ENCODE measurements at places on chromosomes 5 and 9. TPM values are rescaled to one million over a fixed set of nuclear protein-coding genes. Genes with fewer than 3 reads are reported as not detected.

Gene RANBP3L
- 0.34 TPM for polyA plus RNA-seq

Gene PAEP
- not detected for polyA plus RNA-seq

Gene SLCO6A1
- polyA plus RNA-seq = not detected

Gene RLN1
- polyA plus RNA-seq = 0.20 TPM

Gene CFAP157
- 0.27 TPM for polyA plus RNA-seq

Gene NR2F1
- polyA plus RNA-seq = 1.4 TPM

Gene FOXD4
- 0.66 TPM for polyA plus RNA-seq

Gene CSF2
- polyA plus RNA-seq = not detected

Gene SPACA9
- polyA plus RNA-seq = 0.64 TPM

Gene SLC35A4
- polyA plus RNA-seq = 49.9 TPM

Gene EIF4E1B
- polyA plus RNA-seq = not detected

Gene C7
- polyA plus RNA-seq = 5.1 TPM

Gene GABRA1
- polyA plus RNA-seq = not detected

Gene PDGFRB
- 19.2 TPM for polyA plus RNA-seq

Gene MCTP1
- 1.4 TPM for polyA plus RNA-seq

Gene C9orf153
- 0.09 TPM for polyA plus RNA-seq

Gene KIF24
- 0.57 TPM for polyA plus RNA-seq

Gene SPATA31E1
- not detected for polyA plus RNA-seq

Gene TMC1
- polyA plus RNA-seq = 0.05 TPM

Gene MZB1
- 0.25 TPM for polyA plus RNA-seq

Gene INSL6
- not detected for polyA plus RNA-seq

Gene ZNF79
- 2.7 TPM for polyA plus RNA-seq

Gene RNF44
- polyA plus RNA-seq = 8.3 TPM

Gene PLEKHG4B
- polyA plus RNA-seq = 0.01 TPM

Gene ABO
- polyA plus RNA-seq = 0.51 TPM

Gene SPARC
- 111 TPM for polyA plus RNA-seq

Gene FYB1
- polyA plus RNA-seq = 0.35 TPM

Gene ZFP2
- polyA plus RNA-seq = 1.5 TPM

Gene LRRC19
- not detected for polyA plus RNA-seq

Gene UAP1L1
- polyA plus RNA-seq = 2.4 TPM

Gene SPAAR
- 3.2 TPM for polyA plus RNA-seq

Gene ADAMTS19
- 0.08 TPM for polyA plus RNA-seq

Gene RGS7BP
- polyA plus RNA-seq = 0.06 TPM

Gene AK3
- polyA plus RNA-seq = 102 TPM

Gene PCDHGB1
- 0.22 TPM for polyA plus RNA-seq

Gene PITX1
- polyA plus RNA-seq = 38.7 TPM

Gene MYOZ3
- polyA plus RNA-seq = 3.0 TPM

Gene PKD2L2
- 1.1 TPM for polyA plus RNA-seq

Gene GFPT2
- polyA plus RNA-seq = 2.4 TPM

Gene NEURL1B
- 8.0 TPM for polyA plus RNA-seq

Gene SMIM33
- polyA plus RNA-seq = not detected

All from psoas muscle (tissue), 8 donors.